ENCODE measurements at places on chromosomes 6 and 20.

GRCh38 chr6:31086788-31087440 lies 25.5 kb downstream of the C6orf15 start:
- DNase-seq = no peak

GRCh38 chr6:108947114-108947854 lies 99.1 kb downstream of the ARMC2 start:
- DNase-seq = peak; percentile 99

DNA sequence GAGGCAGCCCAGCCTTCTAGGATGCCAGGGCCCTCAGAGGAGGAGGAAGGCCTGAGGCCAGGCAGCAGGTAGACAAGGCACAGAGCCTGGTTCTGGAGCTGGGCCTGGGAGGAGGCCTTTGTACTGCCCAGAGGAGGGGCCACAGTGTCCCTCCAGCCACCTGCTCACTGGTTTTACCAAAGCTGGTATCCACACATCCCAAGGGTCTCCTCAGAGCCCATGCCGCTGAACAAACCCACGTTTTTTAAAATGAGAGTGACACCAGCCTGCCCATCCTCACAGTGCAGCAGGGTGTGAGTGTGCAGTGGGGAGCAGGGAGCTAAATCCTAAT lies 162.7 kb downstream of the LY86 start:
- DNase-seq = no peak

DNA sequence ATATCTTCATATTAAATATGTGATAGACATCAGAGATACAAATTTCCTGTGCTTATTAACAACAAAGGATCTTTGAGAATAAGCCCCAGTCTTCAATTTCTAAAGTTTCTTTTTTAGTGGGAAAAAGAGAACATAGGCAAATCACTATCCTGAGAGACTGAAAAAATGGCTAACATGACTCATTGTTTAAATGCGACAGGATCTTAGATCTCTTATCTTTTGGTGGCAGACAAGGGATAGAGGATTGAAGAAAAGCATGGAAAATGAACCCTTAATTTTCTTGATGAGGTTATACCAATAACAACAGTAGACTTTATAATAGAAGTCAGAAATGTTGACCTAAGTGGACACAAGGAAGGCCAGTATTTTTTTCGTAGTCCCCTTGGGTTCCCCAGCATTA lies 178.6 kb upstream of the MAP3K7 start:
- DNase-seq = no peak

GRCh38 chr6:163455552-163455951 lies 41.0 kb downstream of the QKI start:
- no peak for DNase-seq

DNA sequence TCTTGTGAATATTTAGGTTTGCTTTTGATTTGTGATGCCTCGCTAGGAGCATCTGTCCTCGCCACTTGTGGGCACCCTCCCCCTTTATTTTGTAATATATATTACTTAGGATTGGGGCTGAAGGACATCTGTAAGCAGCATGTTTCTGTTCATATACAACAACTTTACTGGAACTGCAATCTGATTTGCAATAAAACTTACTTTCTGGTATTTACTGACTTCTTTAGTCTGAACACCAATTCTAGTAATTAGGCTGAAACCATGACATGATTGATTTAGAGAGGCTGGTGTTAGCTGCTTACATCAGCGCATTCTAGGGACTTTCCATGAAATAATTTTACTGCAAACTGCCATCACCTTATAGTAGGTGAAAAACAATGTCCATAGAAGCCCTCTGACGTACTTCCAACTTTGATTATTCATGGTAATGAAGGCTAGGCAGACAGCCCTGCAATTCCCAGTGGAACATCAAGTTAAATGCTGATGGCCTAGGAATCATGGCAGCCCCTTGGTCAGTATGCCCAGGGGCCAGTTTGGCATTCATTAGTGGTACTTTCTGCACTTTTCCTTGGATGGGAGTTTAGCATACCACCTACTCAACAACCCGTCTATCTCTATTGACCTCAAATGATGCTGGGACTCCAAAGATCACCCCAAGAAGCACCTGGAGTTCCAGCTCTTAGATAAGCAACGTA lies 132.9 kb upstream of the MCHR2 start:
- no peak for DNase-seq

DNA sequence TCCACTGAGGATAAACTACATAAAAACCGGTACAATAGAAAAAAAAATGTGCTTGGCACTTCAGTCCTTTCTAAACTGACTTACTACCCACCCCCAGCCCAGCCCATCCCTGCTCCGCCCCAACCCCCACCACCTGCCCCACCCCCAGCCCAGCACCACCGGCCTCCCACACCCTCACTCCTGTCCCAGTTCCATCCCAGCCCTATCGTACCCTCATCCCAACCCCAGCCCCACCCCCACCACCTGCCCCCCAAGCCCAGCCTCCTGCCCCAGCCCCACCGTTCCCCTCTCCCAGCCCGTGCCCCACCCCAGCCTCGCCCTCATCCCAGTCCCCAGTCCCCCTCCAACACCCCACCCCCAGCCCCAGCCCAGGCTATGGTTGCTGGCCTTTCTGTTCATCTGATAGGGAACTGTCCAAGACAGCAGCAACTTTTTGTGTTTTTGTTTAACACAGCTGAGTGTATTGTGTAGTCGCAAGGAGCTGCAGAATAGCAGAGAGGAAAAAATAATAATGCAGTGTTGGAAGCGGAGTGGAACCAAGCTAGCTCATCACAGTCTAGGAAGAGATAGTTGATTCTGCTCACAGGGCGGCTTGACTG lies 61.9 kb downstream of the SASH1 start:
- DNase-seq = no peak

DNA sequence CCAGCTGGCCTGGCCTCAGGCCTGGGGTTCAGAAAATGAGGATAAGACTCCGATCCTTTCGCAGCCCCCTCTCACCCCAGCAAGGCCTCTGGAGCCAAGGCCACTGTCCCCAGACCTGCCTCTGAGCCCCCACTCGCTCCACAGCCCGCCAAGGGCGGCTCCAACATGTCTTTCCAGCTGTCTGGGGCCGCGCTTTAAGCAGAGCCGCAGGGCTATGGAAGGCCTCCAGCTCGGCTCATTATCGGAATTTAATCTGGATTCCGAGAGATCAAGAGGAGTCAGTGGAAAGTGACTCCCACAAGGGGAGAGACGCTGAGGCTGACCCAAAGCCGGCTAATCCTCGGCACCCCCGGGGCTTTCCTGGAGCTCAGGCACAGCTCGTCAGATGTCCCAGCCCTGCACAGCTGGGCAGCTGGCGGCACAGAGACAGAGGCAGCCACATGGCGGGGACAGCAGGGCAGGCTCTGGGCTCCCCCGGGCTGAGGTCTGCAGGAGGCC lies 41.8 kb downstream of the BMP7 start:
- DNase-seq = no peak

GRCh38 chr6:142551274-142551811 lies 249.5 kb downstream of the ADGRG6 start:
- peak; percentile 39 for DNase-seq

DNA sequence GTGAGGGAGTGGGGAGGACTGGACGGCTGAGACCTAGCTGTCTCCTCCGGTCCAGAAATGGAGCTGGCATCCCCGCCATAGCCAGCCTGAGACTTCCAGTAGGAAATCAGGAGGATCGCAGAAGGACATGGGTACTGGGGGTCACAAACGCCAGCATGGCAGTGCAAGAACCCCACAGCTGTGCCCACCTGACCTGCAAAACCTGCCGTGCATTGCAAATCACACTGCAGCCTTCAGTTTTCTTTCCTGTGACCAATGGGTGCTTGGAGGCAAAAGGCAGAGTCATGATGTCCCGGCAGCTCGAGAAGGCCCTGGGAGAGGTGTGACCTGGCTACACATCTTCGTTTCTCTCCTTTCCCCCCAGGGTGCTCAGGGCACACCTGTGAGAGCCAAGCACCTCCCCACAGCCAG lies 23.3 kb upstream of the PHACTR3 start:
- no peak for DNase-seq

- no peak for DNase-seq
Observed at GRCh38 chr6:34412016-34412415, 13.9 kb downstream of the RPS10 start.

- no peak for DNase-seq
Observed at GRCh38 chr6:3777730-3778461, 26.4 kb upstream of the PXDC1 start.

DNA sequence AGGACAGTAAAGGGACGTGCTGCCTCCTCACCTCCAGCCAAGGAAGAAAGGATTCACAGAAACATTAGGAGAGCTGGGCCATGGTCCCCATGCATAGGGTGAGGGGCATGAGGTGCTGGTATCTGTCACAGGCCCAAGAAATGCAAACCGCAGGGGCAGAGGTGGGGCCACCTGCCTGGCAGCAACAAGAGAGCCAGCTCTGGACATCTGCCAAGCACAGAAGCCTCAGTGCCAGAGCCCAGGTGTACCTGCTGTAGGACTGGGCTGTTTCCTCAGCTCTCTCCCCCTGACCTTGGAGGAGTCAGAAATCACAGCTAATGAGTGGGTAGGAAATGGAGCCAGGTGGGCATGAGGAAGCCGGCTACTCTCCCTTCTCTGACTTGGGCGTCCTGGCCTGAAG lies 45.3 kb downstream of the SLC2A12 start:
- DNase-seq = no peak

- no peak for DNase-seq
Observed at GRCh38 chr6:144878577-144878976, 593.4 kb downstream of the UTRN start.

DNA sequence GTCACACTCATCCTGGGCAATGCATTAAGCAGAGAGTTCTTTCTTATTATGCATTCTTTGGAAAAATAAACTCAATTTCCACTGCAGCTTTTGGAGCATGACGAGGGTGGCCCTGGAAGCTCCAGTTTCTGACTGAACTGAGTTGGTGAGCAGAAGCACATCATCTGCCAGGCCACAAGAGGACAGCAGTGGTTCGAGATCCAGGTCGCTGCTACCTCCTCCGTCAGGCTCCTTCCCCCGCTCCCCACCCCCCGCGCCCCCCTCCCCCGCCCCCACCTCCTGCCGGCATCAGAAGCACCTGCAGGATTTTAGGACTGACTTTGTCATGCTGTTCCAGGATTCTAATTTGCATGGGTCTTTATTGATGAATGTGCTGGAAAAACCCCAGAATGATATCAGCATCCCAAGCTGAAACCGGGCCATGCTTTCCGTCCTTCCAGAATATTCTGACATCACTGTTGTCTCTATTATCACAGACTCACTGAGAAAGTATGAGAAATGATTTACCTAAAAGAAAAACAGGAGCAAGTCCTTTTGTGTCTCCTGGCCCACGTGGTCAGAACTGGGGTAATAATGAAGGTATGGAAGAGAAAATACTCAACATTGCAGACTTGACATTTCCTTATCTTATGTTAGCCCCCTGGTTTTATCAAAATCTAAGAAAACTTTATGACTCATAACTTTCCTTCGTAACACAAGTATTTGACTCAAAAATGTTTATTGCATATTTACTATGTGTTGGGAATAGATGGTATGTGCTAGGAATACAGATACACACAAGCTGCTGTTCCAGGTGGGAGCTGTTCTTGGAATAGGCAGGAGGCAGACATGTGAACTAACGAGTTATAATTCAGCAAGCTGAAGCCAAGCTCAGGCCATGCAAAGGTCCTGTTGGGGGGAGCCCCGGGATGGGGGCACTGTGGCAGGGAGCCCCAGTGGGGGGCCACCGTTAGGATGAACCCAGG lies 220.2 kb upstream of the EXOC2 start:
- no peak for DNase-seq

DNA sequence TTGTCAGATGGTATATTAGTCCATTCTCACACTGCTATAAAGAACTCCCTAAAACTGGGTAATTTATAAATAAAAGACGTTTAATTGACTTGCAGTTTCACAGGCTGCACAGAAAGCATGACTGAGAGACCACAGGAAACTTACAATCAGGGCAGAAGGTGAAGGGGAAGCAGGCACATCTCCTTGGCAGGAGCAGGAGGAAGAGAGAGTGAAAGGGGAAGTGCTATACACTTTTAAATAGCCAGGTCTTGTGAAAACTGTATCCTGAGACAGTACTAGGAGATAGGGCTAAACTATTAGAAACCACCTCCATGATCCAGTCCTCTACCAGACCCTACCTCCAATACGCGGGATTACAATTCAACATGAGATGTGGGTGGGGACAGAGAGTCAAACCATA lies 193.9 kb upstream of the KCNG1 start:
- no peak for DNase-seq

DNA sequence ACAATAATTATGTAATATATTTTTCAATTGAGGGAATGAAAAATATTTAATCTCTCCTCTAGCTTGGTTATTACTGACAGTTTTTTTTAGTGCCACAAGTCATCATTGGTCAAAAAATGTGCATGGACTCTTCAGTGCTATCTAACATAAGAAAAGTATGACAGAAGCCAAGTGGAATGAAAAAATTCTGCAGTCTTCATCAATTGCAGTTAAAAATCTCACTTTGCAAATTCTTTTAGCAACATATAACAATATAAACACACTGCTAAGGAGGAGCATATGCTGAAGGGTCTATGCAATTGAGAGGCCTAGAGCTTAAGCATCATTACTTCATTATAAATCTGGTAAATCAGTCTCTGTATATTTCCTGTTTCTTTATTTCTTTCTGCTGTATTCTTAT lies 175.1 kb downstream of the ARHGAP18 start:
- no peak for DNase-seq

- no peak for DNase-seq
Observed at GRCh38 chr6:70133246-70133645, 169.6 kb downstream of the COL9A1 start.

GRCh38 chr6:52574709-52575501 lies 2.0 kb downstream of the TRAM2 start:
- no peak for DNase-seq

GRCh38 chr6:1066449-1067090 lies 245.3 kb upstream of the FOXQ1 start:
- no peak for DNase-seq

DNA sequence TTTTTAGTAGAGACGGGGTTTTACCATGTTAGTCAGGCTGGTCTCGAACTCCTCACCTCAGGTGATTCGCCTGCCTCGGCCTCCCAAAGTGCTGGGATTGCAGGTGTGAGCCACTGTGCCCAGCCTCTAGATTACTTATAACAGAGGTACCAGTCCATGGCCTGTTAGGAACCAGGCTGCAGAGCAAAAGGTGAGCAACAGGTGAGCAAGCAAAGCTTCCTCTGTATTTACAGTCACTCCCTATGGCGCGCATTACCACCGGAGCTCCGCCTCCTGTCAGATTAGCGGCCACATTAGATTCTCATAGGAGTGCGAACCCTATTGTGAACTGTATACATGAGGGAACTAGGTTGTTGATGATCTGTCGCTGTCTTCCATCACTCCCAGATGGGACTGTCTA lies 178.0 kb upstream of the SALL4 start:
- no peak for DNase-seq

DNA sequence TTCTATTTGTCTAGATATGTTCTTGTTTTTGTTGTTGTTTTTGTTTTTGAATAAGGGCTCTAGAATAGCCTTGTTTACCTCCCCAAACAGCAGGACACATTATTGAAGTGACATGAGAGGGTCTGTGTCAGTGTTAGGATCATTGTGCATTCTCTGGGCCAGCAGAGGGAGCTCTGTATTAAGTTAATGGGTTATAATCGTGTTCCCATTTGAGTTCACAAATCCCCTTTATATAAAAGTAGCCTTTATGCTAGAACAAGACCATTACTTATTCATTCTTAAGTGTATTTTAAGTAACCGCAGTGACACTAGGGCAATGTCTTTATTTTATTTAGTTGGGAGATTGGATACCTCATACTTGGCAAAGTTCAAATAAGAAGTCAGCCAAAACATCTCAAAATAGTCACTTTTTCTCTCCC lies 44.8 kb downstream of the STK4 start:
- DNase-seq = no peak

- DNase-seq = no peak
Observed at GRCh38 chr6:115766745-115767462, 293.8 kb downstream of the FRK start.
